ENCODE measurements at places on chromosomes 1 and 21.

GRCh38 chr21:32099812-32100416 lies 178.9 kb downstream of the MIS18A start:
- DNase-seq, result no peak

DNA sequence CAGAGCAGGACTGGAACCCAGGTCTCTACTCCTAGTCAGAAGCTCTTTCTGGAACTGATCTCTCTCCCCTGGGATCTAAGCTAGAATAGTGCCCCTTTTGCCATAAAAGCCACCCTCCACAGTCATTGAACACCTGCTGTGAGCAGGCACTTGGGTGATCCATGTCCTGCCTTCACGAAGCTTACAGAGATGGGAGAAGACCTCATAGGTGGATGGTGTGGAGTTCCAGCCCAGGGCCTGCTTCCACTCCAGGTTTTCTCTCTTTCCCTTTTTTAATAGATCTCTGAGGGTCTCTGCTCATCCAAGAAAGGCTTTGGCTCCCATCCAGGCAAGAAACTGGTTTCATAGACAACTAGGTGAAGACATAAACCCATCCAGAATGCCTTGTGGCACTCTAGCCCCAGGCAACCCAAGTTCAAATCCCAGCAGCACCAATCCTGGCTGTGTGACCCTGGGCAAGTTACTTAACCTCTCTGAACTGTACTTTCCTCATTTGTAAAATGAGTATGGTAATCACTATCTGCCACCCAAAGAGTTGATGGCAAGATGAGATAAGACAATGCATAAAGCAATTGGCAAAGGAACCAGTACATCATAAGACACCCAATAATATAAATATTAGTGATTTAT lies 46.4 kb upstream of the TMEM51 start:
- DNase-seq, result no peak

DNA sequence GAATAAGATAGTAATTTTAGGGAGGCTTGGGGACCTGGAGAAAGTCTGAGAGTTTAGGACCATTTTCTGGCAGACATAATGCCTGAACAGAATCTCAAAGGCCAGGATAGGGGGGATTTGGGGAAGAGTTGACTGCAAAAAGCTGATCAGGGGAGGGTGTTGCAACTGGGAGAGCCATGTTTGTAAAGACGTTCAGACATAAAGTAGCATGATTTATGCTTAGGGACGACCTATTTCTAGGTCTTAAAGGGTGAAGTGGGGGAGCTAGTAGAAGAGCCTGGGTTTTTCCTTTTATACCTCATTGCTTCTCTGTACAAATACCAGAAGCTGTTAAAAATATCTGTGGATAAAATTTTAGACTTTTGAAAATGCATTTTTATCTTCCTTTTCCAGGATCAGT lies 51.2 kb downstream of the FNBP1L start:
- no peak for DNase-seq

- DNase-seq, result no peak
Measured at GRCh38 chr1:153292740-153293479, 19.8 kb downstream of the PGLYRP3 start.

- no peak for DNase-seq
Measured at GRCh38 chr1:207140536-207140935, 36.5 kb downstream of the C4BPA start.

GRCh38 chr1:41314376-41315145 lies 46.7 kb upstream of the FOXO6 start:
- DNase-seq, result peak; percentile 71

DNA sequence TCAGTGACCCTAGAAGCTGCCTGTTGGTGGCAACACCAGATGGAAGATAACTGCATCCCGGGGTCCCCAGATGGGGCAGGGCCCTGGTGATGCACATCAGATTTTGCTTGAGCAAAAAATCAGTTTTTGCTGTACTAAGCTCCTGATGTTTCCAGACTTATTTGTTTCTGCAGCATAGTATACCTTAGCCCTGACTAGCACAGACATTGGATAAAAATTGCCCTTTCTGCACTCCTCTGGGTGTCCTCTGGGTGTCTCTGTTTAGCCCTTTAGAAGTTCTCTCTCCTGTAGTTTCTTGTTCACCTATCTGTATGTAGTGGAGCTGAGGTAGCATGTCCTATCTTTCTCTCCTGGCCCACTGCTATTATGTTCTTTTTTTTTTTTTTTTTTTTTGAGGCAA lies 30.3 kb upstream of the PLA2G2C start:
- DNase-seq, result peak; percentile 5

GRCh38 chr1:212254853-212255363 lies 30.3 kb upstream of the PPP2R5A start:
- no peak for DNase-seq

DNA sequence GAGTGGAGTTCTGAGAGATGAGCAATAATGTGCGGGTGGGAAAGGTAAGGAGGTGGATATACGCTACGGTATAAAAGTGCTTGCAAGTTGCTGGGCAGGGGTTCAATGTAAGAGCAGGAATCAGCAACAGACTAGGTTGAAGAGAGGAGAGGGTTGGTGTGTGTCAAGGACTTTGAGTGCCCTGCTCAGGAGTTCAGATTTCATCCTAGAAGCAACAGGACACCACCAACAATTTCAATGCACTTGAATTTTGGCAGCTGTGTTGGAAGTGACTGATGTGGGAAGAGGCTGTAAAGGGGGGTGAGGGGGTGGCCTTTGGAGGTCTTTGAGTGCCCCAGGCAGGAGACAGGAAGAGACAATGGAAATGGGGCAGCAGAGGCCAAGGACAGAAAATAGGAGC lies 57.3 kb downstream of the RHOU start:
- no peak for DNase-seq

DNA sequence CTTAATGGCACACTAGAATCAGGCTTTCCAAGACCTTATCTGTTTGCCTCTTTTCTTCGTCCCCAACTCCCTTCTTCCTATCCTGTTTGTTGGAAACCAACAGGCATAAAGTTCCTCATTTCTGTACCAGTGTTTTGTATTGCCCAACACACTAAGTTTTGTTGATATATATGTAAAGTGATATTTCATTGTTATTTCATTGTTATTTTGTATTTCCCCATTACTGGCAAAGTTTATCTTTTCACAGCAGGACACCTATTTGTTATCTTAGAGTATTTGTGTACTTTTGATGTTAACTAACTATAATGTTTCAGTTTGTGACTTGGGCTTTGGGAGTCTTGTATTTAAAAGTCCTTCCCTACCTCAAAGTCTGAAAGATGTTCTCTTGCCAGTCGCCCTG lies 27.1 kb downstream of the FAM20B start:
- no peak for DNase-seq

DNA sequence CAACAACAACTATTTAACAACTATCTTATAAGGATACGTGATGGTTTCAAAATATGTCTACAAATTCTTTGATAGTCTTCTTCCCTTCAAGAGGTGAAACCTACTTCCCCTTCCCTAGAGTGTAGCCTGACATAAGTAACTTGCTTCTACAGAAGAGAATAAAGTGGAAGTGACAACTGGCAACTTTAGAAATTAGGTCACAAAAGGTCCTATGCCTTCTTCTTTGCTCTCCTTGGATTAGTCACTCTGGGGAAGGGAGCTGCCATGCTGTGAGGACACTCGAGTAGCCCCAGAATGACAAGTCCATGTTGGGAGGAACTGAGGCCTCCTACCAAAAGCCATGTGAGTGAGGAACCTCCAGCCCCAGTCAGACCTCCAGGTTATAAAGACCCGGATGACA lies 19.2 kb downstream of the EFCAB14 start:
- DNase-seq, result no peak

GRCh38 chr1:151472856-151473731 lies 13.8 kb upstream of the POGZ start:
- DNase-seq, result peak; percentile 62
